Osteoblast (primary cell): ENCODE measurements at places on chromosomes 5 and 9. TPM values are rescaled to one million over a fixed set of nuclear protein-coding genes. Genes with fewer than 3 reads are reported as not detected.

- H3K4me3 ChIP-seq: no peak overlapping the region
- no peak overlapping the region for H3K27ac ChIP-seq
- H3K4me1 ChIP-seq: no peaks in the 10 kb centered on the region
- H3K27me3 ChIP-seq: no peaks in the 10 kb centered on the region
These were observed 98.4 kb downstream of the FNBP1 start for GRCh38 chr9:129944506-129945116.

DNA sequence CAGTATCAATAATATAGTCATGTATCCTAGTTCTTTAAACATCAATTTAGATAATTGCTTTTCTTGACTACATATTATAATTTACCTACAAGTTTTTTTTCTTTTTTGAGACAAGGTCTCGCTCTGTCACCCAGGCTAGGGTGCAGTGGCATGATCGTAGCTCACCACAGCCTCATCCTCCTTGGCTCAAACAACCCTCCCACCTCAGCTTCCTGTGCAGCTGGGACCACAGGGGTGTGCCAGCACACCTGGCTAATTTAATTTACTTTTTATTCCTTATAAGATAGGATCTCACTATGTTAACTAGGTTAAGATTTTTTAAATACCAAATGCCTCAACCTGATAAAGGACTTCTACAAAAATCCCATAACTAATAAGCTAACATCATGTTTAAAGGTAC is 21.1 kb downstream of the UIMC1 start:
- no peak for DNase-seq
- no peaks in the 10 kb centered on the region for H3K27me3 ChIP-seq
- H3K4me1 ChIP-seq: no peaks in the 10 kb centered on the region
- H3K27ac ChIP-seq: no peak overlapping the region
- peaks cover 8% of the 10 kb centered on the region for H3K36me3 ChIP-seq
- no peak overlapping the region for H3K4me3 ChIP-seq

DNA sequence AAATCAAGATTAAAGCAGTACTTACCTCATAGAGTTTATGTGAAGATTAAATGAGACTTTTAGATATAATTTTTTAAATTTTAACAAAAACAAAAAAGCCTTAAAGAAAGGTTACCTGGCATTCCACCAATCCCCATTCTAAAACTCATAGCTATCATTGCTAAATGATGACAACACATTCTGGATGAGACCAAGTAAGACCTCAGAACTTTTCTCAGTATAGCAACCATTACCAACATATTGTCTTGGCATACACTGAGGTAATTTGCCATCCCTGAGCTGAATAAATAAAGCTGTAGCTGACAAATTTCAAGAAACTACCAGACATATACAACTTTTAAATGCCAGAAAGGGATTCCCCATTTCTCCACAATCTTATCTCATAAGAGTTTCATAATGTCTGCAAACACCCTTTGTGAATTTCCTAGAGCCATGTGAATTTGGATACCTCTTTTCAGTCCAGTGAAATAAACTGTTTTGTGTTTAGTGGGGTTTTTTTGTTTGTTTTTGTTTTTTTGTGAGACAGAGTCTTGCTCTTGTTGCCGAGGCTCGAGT is 29.5 kb downstream of the RANBP3L start:
- no peaks in the 10 kb centered on the region for H3K36me3 ChIP-seq
- H3K4me1 ChIP-seq: peaks cover 4% of the 10 kb centered on the region
- DNase-seq: no peak
- no peak overlapping the region for H3K4me3 ChIP-seq

Gene LMAN2
- 295 and 356 TPM in 2 replicates for total RNA-seq

- H3K27me3 ChIP-seq: no peaks in the 10 kb centered on the region
- no peak overlapping the region for H3K4me3 ChIP-seq
- no peak for DNase-seq
- no peak overlapping the region for H3K27ac ChIP-seq
These were observed 686.7 kb downstream of the CDH18 start for GRCh38 chr5:19301271-19301670.

DNA sequence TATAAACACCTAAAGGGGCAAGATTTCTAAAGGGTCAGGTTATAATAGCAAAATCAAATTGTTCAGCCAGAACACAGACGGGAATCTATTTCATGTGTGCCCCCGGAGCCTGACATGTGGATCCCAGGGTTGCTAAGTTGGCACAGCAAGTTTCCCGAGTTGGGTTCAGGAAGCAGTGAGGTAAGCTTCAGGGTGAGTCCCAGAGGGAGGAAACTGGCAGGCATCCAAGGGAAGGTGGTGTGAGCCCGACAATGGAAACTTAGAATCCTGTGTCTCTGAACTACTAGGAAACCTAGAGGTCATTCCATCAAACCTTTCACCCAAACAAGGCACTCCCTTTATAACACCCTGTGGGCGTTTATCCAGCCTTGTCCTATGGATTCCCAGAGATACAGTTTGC is 98.4 kb downstream of the ADRB2 start:
- H3K4me3 ChIP-seq: no peak overlapping the region
- no peak overlapping the region for H3K27ac ChIP-seq
- DNase-seq: no peak
- no peaks in the 10 kb centered on the region for H3K36me3 ChIP-seq
- H3K27me3 ChIP-seq: no peaks in the 10 kb centered on the region

Gene C8G
- 1.2 TPM in 1 of 2 replicates, not detected in the other for total RNA-seq

Gene TAF11L11
- 0.29 TPM in 1 of 2 replicates, not detected in the other for total RNA-seq

DNA sequence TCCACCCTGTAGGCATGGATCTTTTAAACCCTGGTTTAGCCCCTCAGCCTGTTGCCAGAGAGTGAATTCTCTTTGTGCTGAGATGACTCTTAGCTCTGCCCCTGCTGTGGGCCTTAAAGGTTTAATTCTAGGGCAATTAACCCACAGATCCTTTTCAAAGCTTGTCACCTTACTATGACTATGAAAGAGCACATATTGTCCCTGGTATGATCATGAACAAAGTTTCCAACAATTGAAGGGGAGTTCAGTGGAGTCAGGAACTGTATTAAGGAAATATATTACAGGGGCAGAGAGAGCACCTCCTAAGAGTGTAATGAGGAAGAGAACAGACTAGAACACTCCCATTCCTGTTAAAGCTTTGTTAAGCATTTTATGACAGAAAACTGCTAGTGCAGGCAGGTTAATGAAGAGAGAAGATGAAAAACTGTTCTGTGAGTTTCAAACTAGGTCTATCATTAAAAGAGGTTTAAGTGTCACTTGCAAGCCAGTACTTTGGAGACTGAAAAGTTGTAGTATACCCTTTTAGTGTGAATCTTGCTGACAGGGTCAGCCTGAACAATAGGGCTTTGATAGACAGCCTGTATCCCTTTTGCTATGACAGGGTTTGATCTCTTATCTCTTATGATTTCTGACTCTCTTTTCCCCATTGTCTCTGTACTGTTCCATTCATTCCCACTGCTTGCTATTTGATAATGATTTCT is 104.2 kb upstream of the ELL2 start:
- no peak overlapping the region for H3K4me3 ChIP-seq
- peak overlapping the region; percentile 43 for H3K27ac ChIP-seq
- no peak for DNase-seq
- H3K4me1 ChIP-seq: peaks cover 33% of the 10 kb centered on the region

DNA sequence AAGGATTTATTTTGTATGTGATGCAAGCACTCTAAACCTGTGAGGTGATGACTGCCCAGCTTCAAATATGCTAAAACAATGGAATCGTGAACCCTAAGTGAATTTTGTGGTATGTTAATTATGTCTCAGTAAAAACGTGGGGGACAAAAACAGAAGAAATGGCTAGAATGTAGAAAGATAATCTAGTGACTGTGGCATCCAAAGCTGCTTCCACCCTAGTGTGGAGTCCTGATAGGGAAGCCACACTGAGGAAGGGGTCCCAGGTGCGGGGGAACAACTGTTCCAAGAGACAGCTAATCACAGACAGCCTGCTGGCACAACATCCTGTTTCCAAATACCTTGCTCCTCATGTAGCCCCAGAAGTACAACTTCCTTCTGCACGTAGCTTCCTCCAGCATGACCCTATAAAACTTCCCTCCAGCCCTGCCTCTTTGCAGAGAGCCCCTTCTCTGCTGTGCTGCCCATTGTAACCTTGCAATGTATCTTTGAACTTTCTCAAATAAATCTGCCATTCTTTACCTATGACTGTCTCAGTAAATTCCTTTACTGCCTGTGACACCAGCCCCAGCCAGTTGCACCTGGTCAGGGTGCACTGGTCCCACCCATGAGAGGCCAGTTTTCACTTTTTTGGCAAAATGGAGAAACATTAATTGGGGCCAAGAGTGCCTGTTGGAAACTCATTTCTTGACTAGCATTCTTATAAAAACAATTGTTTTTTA is 4.9 kb downstream of the GMCL2 start:
- no peak for DNase-seq
- H3K36me3 ChIP-seq: no peaks in the 10 kb centered on the region
- no peak overlapping the region for H3K27ac ChIP-seq

DNA sequence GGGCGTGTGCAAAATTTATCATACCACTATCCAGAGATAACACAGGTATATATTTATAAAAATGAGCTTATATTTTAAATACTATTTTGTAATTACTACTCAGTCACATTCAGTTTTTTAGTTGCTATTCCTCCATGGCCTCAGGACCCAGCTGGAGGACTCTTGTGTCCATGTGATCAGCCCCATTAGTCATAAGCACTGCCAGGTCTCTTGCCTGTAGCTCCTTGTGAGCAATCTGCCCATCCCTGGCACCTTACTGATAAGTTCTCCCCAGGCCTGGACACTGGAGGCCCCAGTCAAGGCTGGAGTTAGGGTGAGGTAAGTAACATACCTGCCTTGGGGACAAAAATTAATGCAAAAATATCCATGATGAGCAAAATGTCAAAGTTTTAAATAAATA is 29.5 kb upstream of the ADRB2 start:
- H3K4me1 ChIP-seq: peaks cover 33% of the 10 kb centered on the region
- H3K27me3 ChIP-seq: no peaks in the 10 kb centered on the region
- H3K4me3 ChIP-seq: no peak overlapping the region
- no peak overlapping the region for H3K27ac ChIP-seq
- no peaks in the 10 kb centered on the region for H3K36me3 ChIP-seq

- H3K36me3 ChIP-seq: no peaks in the 10 kb centered on the region
- no peak overlapping the region for H3K27ac ChIP-seq
- no peaks in the 10 kb centered on the region for H3K4me1 ChIP-seq
- H3K27me3 ChIP-seq: no peaks in the 10 kb centered on the region
- DNase-seq: no peak
- no peak overlapping the region for H3K4me3 ChIP-seq
These were observed 1431.4 kb upstream of the CDH18 start for GRCh38 chr5:21419383-21419782.

Gene CCL28
- total RNA-seq: 11.8 and 15.6 TPM in 2 replicates

DNA sequence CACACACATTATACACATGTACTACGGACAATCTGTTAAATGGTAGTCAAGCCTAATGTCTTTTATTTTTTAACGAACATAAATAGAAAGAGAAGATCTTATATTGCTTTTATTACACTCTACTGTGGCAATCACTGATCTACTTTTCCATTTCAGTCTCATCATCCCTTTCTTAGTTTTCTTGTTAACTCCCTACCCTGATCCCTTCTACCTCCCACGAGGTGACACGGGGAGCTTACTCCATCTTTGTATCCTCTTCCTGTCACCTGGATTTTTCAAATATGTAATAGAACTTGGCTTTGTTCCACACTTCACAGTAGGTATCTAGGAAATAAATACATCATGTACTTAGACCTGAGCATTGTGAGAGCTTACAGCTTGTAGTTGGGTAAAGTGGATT is 211.0 kb downstream of the PIK3R1 start:
- peaks cover 17% of the 10 kb centered on the region for H3K4me1 ChIP-seq
- no peak overlapping the region for H3K27ac ChIP-seq
- H3K4me3 ChIP-seq: no peak overlapping the region
- DNase-seq: no peak

Gene SLC9A3
- total RNA-seq: 1.2 and 1.4 TPM in 2 replicates

Gene FAM13B
- total RNA-seq: 55.7 and 59.7 TPM in 2 replicates

Gene GADD45G
- under 0.01 and 0.88 TPM in 2 replicates for total RNA-seq

DNA sequence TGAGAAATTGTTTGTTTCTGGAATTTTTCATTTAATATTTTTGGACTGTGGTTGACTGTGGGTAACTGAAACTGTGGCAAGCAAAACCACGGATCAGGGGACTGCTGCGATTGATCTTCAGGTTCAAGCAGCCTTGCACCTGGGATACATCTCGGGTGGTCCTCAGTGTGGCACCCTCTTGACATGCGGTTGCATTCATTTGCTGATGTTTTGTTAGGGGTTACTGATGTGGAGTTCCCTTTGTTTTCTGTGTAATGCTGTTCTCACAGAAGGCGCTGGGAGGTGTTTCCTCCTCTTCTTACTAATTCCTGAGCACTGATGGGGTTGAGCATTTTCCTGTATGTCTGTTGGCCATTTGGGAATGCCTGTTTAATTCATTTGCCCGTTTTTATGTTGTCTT is 60.4 kb downstream of the EHMT1 start:
- peaks cover 2% of the 10 kb centered on the region for H3K4me1 ChIP-seq
- H3K4me3 ChIP-seq: no peak overlapping the region
- H3K36me3 ChIP-seq: peaks cover 4% of the 10 kb centered on the region
- peak; percentile 51 for DNase-seq
- H3K27me3 ChIP-seq: no peaks in the 10 kb centered on the region

DNA sequence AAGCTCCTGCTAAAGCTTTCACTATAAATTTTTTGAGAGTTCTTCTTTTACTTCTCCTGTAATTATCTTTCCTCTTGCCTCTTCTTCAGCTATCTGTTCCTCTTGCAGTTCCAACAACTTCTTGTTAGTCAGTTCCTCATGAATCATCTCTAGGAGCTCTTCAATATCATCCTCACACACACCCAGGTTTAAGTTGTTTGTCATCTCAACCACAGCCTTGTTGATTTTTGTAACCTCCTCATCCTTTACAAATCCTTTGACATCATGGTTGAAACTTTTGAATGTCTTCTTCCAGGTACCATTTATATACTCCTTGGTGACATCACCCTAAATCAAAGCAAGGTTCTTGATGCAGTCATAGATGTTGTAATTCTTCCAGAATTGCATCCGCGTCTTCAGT is 106.3 kb upstream of the MAMDC2 start:
- no peaks in the 10 kb centered on the region for H3K4me1 ChIP-seq
- no peak for DNase-seq
- H3K36me3 ChIP-seq: no peaks in the 10 kb centered on the region
- H3K27me3 ChIP-seq: no peaks in the 10 kb centered on the region

Gene ARHGEF39
- total RNA-seq: 0.36 and 0.88 TPM in 2 replicates

DNA sequence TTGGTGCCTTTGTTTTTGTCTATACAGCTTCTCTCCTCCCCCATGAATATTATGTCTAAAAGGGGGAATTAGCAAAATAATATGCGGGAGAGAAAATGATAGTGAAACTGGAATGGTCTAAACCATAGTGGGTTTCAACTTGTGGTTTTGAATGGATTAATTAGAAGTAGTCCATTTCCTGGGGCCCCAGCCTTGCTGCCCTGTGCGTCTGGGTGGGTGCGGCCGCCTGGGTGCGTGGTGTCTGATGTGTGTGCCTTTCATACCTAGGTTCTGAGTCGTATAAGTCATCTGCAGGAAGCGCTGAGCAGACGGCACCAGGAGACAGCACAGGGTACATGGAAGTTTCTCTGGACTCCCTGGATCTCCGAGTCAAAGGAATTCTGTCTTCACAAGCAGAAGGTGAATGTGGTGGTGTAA is 120.0 kb upstream of the CACNA1B start:
- H3K4me1 ChIP-seq: peaks cover 15% of the 10 kb centered on the region
- H3K4me3 ChIP-seq: peak overlapping the region; percentile 45
- peak overlapping the region; percentile 44 for H3K27ac ChIP-seq
- DNase-seq: peak; percentile 93
- H3K36me3 ChIP-seq: peaks cover 54% of the 10 kb centered on the region

GRCh38 chr5:111241696-111242095 is 17.5 kb downstream of the CAMK4 start:
- no peak overlapping the region for H3K27ac ChIP-seq
- DNase-seq: no peak
- no peaks in the 10 kb centered on the region for H3K36me3 ChIP-seq
- H3K27me3 ChIP-seq: no peaks in the 10 kb centered on the region
- H3K4me1 ChIP-seq: no peaks in the 10 kb centered on the region
- H3K4me3 ChIP-seq: no peak overlapping the region

GRCh38 chr5:135448791-135449507 is 1.8 kb upstream of the DCANP1 start:
- H3K4me3 ChIP-seq: no peak overlapping the region
- no peak for DNase-seq
- peaks cover 6% of the 10 kb centered on the region for H3K4me1 ChIP-seq
- peaks cover 17% of the 10 kb centered on the region for H3K27me3 ChIP-seq
- no peaks in the 10 kb centered on the region for H3K36me3 ChIP-seq
